ENCODE measurements at places on chromosomes 7 and 10.

DNA sequence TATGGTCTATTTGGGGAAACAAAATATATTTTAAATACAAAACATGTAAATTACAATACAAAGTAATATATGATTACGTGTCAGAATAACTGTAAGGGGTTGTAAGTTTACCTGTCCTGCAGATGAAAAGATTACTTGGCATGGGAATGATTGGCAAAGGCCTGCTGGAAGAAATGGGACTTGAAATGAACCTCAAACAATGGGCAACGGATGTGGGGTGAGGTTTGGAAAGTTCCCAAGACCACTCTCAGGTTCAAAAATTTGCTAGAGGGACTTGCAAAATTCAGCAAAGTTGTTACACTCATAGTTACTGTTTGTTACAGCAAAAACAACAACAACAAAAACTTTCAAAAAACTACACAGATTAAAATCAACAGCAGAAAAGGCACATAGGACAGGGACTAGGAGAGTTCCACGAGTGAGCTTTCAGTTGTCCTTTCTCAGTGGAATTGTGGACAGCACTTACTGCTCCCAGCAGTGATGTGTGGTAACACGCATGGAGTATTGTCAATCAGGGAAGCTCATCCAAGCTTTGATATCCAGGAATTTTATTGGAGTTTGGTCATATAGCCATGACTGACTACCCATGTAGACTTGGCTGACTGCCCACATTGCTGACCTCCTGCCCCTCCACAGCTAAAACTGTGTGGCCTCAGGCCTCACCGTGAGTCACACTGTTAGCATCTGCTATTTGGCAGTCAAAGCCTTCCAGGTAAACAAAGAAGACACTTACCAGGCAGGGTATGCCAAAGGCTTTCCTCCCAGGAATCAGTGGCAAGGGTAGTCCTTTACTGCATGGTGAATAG lies 43.8 kb downstream of the EXOC6 start:
- DNase-seq: no peak

DNA sequence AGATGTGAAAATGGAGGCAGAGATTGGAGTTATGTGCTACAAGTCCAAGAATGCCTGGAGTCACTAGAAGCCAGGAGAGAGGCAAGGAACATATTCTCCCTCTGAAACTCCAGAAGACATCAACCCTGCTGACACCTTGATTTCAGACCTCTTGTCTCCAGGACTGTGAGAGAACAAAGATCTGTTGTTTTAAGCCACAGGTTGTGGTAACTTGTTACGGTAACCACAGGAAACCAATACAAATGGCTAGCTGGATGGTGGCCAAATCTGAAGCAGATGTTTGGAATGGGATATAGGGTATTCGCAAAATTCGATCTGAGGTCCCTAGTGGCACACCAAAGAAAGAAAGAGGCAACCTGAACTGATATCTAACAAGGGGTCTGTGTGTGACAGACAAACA lies 129.0 kb downstream of the HERPUD2 start:
- DNase-seq: no peak

GRCh38 chr10:34148305-34148657 lies 666.8 kb downstream of the PARD3 start:
- DNase-seq: no peak

- no peak for DNase-seq
These were observed 39.1 kb downstream of the ADARB2 start for GRCh38 chr10:1698185-1698584.

DNA sequence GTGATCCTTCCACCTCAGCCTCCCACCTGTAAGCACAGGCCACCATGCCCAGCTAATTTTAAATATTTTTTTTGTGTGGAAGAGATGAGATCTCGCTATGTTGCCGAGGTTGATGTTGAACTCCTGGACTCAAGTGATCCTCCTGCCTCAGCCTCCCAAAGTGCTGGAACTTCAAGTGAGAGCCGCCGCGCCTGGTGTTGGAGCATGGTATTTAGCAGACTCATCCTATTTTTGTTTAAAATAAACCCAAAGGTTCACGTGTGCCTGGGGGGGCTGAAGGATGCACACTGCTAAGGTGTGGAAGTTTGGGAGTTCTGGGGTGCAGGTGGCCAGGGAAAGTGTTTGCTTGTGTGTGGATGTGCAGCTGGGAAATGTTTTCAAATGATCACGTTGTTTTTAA lies 18.1 kb downstream of the PDGFA start:
- DNase-seq: no peak

GRCh38 chr7:4460597-4460996 lies 221.5 kb upstream of the FOXK1 start:
- no peak for DNase-seq

DNA sequence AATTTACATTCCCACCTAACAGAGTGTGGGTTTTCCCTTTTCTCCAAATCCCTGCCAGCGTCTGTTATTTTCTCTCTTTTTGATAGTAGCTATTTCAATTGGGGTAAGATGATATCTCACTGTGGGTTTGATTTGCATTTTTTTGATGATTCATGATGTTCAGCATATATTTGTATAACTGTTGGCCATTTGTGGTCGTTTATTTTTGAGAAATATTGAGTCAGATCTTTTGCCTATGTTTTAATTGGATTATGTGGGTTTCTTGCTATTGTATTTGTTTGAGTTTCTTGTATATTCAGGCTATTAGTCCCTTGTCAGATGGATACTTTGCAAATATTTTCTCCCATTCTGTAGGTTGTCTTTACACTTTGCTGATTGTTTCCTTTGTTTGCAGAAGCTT lies 193.8 kb downstream of the ABCA13 start:
- DNase-seq: no peak

DNA sequence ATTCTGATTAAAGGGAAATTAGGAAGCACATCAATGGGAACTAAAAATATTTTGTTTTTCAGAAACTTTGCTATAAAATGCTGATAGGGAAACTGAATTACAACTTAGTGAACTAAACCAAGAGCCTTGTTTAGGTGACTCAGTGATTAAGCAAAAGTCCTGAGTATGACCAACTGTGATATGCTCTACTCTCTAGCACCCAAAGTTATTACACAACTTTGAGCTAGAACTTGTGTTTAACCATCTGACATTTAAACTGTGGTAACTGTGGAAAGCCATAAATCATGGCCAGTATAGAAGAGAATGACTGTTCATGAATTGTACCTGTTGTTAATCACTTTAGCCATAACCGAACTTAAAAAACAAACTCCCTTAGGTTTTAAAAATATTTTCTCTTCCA lies 127.4 kb downstream of the ZNF365 start:
- no peak for DNase-seq
